Endothelial cell (in vitro differentiated cells): ENCODE measurements at places on chromosomes 5 and 9. TPM values are rescaled to one million over a fixed set of nuclear protein-coding genes. Genes with fewer than 3 reads are reported as not detected.

DNA sequence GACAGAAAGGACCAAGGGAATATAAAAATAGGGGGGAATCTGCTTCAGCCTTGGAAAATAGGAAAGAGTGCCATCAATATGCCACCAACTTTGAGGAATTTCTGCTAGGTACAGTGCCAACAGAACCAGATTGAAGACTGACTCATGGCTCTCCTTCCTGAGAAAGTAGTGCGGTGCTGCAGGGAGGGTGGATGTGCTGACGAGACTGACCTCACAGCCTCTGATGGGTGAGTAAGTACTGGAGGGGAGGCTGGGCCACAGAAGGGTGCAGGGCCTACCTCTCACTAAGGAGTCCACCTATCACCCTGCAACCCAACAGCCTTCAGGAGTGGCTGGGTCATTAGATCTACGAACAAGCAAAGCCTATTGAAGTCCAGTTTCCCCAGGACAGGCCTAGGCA is 187.6 kb downstream of the GABBR2 start:
- no peak for DNase-seq

GRCh38 chr5:98843481-98843880 is 70.0 kb downstream of the RGMB start:
- no peak for DNase-seq

NKD2 gene
- total RNA-seq: 1.8 TPM

IL13 gene
- total RNA-seq: not detected

KIAA0825 gene
- total RNA-seq: 2.0 TPM
